Right lung (tissue), 10 donors: ENCODE measurements at places on chromosomes 13 and 19.

DNA sequence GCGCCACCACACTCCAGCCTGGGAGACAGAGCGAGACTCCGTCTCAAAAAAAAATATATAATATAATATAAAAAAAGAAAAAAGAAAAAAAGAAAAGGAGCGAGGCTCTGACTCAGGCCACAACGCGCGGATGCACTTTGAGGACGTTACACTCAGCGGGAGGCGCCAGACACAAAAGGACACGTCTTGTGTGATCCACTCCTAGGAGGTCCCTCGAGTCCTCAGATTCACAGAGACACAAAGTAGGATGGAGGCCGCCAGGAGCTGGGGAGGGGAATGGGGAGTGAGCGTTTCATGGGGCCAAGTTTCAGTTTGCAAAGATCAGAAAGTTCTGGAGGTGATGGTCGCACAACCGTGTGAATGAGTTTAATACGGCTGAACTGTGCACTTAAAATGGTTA is 8.5 kb upstream of the ABHD17A start:
- no peak for DNase-seq

DNA sequence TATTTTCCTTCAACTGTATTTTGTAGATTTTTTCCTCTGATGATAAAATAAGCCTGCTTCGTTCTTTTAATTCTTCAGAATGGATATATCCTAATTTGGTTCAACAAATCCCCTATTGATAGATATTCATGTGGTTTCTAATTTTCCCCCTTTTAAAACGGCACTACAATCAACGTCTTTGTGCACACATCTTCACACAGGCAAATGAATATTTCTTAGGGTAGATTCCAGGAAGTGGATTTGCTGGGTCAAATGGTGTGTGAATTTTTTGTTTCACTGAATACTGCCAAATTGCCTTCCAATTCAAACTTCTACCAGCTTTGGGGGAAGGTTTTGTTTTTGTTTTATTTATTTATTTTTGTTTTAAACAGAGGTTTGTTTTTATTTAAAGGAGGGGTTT is 287.2 kb downstream of the FOXO1 start:
- no peak for DNase-seq

- DNase-seq: no peak
Observed at GRCh38 chr19:9295411-9295849, 14.2 kb downstream of the ZNF699 start.

DNA sequence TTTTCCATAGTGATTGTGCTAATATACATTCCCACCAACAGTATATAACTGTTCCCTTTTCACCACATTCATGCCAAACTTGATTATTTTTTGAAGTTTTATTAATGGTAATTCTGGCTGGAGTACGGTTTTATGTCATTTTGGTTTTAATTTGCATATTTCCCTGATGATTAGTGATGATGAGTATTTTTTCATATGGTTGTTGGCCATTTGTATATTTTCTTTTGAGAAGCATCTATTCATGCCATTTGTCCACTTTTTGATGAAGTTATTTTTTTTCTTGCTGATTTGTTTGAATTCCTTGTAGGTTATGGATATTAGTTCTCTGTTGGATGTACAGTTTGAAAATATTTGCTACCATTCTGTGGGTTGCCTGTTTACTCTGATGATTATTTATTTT is 484.4 kb upstream of the SPRY2 start:
- no peak for DNase-seq

DNA sequence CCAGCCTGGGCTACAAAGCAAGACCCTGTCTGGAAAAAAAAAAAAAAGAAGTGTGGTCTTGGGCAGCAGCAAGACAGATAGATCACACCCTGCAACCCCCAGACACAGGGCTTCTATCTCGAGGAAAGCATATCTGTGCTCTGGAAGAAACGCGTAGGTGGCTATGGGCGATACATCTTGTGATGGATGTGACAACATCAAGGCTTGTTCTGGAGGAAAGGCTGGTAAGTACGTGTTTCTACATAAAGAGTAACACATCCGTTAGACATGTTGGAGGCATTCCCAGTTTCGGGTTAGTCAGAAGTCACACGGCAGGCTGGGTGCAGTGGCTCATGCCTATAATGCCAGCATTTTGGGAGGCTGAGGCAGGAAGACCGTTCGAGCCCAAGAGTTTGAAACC is 6.6 kb upstream of the DHDH start:
- no peak for DNase-seq
